ENCODE measurements at places on chromosomes 7 and 10.

DNA sequence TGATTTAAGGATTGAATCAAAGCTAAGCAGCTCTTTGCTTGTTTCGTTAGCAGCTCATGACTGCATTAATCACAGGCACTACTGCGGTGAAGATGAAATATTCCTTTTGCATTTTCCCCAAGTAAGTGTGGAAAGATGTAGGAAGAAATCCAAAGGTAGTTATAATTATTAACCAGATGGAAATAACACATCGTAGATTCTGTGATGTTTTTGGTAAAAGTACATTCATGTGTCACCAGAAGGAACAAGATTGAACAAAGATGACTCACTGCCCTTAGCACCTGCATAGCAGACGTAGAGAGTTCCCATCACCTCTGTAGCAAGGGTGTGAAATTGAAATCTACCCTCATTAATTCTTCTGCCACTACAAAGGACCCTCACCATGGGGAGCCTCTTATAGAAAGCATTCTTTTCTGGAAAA lies 37.1 kb downstream of the SMURF1 start:
- DNase-seq, result no peak

DNA sequence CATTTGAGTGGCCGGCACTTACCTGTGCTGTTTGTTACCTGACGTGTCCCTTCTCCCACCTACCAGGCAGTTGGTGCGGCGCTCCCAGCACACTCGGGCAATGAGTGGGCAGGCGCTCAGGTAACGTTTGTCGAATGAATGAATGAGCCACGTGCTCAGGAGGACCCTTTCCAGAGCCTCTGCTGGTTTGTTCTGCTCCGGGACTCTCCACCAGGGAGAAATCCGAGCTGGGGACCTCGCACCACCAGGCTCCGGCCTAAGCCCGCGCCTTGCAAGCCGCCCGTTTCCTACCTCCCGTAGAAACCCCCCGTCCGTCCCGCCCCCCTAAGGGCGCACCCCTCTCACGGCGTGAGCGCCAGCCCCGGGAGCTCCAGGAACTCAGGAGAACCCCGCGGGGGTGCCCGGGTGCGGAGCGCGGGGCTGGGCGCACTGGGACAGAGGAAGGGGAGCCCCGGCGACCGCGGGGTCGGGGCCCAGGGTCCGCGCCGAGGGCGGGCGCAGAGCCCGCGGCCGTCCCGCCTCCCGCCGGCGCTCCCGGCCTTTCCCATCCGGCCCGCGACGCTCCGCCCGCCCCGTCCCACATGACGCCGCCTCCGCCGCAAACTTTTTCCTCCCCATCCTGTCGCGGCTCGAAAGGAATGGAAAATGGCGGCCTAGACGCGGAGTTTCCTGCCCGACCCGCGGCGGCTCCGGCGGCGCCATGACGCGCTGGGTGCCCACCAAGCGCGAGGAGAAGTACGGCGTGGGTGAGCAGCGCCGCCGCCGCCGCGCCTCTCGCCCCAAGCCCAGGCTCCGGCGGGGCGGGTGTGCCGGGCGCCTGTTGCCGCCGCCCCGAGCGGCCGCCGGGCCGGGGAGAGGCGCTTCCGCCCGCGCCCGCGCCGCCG lies at the start of gene DOCK1:
DOCK1 (plus strand) TSS at position 611 of the 884 bp plus-strand sequence; CDS start at position 701, 90 bp downstream.
- DNase-seq, result peak; percentile 4

DNA sequence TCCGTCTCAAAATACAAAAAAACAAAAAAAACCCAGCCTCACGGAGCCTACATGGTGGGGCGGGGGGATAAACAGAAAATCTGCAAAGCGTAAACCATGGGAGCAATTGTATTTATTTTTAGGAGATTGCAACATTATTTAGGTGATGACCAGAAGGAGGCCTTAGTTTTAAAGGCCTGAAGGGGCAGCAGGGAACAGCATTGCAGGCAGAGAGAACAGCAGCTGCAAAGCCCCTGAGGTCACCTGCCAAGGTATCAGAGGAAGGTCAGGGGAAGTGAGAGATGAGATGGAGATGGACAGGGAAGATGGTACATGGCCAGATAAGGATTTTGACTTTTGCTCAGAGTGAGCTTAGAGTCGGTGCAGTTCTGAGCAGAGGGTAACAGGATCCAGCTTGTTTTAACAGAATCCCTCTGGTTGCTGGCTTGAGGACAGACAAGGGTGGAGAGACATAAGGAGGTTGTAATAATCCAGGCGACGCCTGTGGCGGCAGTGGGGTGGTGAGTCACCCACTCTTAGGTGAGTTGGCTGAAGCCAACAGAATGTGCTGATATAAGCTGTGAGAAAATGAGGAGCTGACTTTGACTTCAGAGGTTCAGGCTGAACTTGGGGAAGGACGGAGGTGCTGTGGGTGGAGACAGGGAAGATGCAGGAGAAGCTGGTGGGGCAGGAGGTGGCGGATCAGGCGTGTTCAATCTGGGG lies 82.3 kb upstream of the GTF2I start:
- no peak for DNase-seq

DNA sequence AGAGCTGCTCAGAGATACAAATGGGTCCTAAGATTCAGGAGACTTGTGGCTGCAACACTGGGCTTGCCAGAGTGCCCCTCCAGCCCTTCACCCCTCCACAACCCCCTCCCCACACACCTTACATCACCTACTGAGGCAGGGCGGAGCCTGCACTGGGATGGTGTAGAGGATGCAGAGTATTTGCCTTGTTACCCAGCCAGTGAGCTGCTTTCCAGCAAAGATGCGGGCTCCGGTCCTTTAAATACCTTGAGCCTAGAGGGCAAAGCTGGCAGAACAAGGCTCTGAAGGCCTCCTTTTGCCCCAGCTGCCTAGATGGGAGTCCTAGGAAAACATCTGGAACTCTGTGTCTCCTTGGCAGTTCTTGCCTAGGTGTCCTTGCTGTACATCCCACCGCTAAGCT lies 34.6 kb downstream of the KAZALD1 start:
- no peak for DNase-seq

- DNase-seq, result peak; percentile 32
These were observed 10.5 kb upstream of the CRPPA start for GRCh38 chr7:16431646-16432424.

DNA sequence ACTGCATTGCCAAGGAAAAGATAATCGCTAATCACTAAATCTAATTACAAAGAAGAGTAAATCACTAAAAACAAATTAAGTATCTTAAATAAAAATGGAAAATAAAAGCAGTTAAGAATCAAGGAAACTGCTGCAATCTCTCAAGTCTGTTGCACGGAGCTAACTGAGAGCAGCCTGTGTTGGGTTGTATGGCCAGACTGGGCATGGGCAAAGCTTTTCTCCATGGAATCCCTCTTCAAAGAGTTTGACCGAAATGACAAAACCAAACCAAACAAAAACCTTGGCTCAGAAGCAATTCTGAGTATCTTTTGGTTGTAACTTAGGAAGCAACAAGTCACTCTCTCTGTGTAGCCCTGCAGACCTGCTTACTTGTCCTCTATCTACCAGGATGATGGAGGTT lies 78.8 kb downstream of the CELF2 start:
- no peak for DNase-seq

GRCh38 chr7:28596245-28596935 lies 184.1 kb downstream of the CREB5 start:
- DNase-seq, result no peak

DNA sequence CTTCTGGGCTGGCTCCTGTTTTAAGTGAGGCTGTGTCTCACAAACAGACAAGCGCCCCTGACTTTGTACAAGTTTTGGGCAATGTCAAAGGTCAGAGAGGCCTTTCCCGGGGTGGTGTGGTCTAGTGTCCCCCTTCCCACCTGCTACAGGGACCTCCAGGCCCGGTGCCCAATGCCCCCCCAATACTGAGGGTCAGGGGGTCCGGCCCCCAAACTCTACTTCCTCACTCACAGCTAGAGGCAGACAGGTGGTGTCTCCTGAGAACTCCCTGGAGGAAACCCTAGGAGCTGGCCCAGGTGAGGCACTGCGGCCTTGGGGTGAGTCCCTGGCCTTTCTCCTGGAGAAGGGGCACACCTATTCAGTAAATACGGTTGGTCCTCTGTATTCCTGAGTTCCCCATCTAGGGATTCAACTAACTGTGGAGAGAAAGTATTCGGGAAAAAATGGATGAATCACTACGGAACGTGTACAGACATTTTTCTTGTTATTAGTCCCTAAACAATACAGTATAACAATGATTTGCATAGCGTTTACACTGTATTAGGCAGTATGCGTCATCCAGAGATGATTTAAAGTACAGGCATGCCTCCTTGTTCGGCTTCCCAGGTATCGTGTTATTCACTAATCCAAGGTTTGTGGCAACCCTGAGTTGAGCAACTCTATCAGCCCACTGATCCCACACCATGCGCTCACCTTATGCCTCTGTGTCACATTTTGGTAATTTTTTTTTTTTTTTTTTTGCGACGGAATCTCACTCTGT lies 308.1 kb downstream of the WDR37 start:
- no peak for DNase-seq

GRCh38 chr10:5343561-5343960 lies 21.2 kb upstream of the UCN3 start:
- DNase-seq, result no peak

GRCh38 chr7:40507166-40507565 lies 372.4 kb downstream of the SUGCT start:
- no peak for DNase-seq

DNA sequence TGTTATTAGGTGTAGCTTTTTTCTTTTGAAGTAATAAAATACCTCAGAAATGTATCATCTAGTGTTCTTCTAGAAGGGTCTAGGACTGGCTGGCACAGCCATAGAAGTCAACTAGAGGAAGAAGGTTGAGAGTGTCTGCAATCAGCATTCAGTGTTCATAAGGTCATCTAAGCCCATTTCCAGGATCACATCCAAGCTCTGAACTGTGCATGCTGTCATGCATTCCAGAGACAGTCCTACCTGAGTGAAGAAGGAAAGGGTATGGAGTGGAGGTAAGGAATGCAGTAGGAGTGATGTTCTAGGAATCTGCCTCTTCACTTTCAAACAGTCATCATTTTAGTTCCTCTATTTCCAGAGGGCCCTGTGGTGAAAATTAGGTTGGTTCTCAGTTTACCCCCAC lies 789.7 kb downstream of the GATA3 start:
- no peak for DNase-seq

DNA sequence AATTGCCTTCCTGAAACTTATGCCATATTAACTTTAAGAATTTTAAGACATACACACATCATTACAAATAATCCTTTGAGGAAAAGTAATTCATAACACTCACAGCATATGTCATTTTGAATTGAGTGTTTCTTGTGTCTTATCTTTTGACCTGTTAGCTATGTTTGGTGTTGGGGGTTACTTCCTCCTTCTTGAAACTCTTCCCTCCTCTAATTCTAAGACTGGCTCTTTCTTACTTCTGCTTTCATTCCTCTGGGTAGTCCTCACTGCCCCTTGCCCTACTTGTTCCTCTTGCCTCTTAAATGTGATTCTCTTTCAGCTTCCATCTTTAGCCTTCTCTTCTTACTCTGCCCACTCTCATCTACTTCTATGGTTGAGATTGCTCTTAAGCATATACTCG lies 28.3 kb upstream of the PIP4K2A start:
- no peak for DNase-seq

DNA sequence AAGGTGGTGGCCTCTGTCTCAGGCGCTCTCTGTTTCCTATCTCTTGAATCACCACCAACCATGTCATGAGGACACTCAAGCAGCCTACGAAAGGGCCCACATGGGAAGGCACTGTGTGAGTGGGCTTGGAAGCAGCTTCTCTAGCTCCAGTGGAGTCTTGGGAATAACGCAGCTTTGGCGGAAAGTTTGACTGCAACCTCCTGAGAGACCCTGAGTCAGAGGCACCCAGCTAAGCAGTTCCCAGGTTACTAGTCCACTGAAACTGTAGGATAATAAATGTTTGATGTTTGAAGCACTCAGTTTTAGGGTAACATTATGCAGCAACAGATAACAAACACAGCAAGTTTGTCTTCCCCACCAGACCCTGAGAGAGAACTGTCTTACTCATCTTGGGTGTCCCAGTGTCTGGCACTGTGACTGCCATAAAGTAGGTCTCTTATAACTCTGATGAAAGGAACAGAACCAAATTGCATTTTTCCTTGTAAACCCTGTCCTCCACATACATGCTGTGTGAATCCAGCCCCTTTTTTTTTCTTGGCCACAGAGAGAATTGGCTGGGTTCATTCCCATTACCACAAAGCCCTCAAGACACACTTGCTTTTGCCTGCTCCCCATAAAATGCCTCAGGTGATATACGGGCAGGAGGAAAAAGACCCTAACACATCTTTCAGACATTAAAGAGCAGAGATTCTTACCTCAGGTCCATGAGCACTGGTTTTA lies 185.5 kb downstream of the ZNF365 start:
- DNase-seq, result no peak

DNA sequence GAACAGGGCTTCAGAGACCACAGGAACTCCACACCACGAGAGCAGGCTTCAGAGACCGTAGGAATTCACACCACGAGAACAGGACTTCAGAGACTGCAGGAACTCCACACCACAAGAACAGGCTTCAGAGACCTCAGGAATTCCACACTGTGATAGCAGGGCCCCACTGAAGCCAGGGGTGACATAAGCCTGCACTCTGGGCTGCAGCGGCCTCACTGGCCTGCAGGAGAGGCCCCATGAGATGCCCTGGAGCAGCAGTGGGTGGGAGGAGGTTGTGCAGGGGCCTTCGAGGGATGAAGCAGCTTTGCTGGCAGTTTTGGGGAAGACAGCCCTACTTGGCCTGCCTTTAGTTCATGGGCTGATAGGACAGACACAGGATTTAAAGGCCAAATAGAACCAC lies 614.7 kb downstream of the PTPRN2 start:
- no peak for DNase-seq

DNA sequence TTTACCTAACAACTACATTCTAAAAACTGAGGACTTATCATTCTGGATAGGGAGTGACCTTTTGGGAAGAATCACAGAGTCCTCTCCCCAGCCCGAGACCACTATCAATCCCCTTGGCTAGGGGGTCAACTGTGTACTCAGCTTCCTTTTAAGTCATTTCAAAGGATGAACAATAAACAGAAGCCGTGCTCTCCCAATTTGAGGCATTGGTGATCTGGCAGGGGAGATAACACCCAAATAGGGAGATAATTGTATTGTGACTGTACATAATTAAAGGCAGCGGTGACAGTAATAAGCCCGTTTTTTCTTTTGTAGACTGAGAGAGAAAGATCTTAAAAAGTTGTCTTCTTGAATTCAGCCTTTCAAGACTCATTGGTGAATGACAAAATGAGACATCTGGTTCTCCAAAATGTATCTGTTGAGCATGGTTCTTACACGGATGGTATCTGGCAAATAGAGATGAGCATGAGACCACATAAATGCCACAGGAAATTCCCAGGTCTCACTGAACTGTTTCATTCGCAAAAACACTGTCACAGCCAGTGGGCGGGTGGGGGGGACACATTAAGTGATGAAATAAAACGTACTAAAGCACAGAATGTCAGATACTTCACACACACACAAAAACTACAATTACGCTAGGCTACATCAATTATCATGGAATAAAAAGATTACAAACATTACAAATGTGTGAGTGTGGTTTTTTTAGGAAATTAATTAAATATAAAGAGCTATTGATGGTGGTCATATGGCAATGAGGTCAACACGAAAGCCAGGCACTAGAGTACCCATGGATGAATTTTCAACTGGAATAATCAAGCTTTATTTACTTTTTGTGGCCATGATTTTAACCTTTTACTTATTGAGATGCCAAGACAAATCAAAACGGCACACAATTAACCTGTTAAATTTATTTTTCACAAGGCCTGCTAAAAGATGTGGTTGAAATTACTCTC lies 108.4 kb downstream of the HIPK2 start:
- no peak for DNase-seq

Measured in NCI-H524 (cell line).